Astrocyte of the cerebellum (primary cell): ENCODE measurements at places on chromosomes 12 and 14.
A peak's percentile ranks its signal among the peaks of the same experiment; 100 is the strongest.

- DNase-seq: no peak
These were observed 120.9 kb upstream of the NPAS3 start for GRCh38 chr14:32817780-32818179.

DNA sequence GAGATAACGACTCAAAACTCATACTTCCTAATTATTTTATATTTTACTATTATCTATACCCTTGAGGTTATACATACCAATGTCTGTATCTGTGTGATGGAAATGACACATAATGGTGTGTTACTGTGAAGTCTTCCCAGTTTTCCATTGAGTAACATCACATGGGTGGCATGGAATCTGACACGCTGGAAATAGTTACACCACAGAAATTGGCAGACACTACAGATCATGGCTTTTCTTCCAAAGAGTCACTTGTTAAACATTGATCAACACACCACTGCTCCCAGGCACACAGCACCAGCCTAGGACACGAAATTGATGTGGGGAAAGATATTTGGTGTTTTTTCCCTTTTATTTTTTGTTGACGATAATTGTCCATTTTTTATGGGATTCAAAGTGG lies 33.0 kb upstream of the VWF start:
- DNase-seq: no peak

DNA sequence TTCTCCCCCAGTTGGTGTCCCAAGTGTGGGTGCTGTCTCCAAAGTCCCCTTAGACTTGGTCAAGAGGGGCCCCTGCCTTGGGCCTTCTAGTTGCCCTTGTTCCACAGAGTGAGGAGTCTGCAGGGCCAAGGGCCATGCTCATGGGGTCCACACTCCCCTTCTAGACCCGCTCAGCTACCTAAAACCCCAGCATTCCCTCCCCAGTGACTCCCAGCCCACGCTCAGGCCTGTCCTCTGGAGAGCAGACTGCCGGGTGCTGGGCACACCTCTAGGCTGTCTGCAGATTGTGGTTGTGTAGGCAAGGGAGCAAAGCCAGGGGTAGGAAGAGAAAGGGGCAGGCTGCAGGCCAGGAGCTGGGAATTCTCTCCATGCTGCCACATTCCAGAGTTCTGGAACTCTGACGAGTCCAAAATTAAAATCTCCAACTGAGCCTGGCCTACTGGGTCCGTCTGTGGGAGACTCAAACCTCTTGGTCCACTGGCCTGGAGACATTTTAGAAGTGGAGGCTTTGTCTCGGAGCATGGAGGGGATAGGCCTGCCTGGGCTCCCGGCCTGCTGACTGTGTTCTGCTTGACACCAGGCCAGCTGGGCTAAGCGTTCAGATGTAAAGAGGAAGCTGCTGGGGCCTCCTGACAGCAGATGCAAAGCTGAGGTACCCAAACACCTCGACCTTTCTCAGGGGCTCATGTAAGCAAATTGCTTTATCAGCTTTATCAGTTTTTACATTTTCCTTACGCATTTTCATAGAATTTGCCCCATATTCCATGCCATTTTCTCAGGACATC lies 13.7 kb upstream of the KRT5 start:
- DNase-seq: no peak

DNA sequence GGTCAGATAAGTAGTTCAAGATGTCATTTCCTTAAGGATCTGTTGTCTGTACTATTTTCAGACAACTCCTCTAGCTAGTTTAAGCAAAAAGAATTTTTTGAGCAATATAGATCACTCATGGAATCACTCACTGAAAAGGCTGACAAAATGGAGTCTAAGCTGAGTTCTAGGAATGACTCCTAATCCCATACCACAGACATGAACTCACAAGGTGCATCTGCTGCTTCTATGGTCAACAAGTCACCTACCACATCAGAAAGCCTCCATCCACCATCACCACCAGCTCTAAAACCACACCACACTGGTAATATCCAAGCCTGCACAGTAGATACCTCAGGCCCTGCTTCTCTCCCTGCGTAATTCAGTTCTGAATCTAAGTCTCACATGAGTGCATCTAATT lies 33.0 kb downstream of the PWP1 start:
- DNase-seq: no peak

DNA sequence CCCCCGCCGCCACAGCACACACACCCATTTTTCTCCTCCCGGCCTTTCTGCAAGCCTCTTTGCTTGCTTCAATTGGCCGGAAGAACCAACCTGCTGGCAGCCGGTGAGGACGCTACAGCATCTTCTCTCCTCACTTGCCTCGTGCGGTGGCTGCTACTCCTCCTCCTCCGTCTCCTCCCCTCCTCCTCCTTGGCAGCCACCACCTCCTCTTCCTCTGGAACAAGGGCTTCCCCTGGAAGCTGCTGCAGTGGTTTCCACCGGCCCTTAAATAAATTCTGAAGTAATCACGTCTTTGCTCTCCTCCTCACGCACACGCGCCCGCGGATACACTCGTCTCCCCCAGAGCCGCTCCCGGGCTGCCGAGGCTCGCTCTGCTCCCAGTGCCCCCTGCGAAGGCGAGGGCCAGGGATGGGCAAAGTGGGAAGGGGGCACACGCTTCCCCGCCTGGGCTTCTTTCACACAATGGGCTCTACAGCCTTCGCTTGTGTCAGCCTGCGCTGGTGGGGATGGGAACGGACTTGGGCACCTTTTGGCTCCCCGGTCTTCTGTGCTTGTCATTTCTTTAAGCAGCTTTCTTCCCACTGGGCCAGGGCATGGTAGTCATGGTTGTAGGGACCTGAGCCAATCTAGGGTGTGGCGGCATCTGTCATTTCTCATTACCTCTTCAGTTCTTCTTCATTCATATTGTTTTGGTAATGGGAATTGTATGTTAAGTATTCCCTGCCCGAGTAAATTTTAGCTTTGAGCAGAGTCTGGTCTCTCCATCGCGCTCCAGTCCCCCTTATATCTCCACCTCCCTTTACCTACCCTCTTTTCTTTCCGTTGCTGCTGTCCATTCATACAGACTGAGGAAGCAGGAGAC lies at the start of gene PPFIA2:
PPFIA2 (minus strand) TSS at position 161 of the 862 bp plus-strand sequence.
- DNase-seq: peak; percentile 34

DNA sequence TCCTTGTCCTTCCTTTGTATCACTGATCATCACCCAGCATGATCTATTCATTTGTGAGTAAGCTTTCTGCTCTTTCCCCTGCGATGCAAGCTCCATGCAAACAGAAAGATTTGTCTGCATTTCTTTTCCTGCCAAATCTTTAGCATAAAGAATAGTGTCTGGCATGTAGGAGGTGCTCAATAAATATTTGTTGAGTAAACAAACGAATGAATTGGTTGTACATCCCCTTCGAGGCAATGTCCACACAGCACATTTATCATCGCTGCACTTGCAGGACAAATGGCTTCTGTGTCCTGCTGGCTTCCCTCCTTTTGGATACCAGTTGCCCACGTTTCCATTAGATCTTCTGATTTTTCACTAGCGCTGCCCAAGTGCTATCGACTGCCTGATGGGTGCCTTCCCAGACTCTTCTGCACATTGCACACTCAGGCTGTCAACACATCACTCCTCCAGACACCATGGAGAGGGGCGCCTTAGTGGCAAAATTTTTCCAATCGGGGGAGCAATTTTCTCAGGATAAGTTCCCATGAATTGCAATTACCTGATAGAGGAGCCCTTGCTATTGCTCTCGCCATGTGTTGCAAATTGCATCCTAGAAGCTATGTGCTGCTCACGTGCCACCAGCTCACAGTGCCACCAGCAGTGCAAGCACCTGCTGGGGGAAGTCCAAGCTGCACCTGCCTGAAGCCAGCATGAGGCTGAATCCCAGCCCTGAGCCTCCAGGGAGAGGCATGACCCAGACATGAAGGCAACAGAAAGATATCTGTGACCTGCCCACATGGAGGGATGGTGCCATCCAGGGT lies 206.6 kb downstream of the KIF26A start:
- no peak for DNase-seq

- DNase-seq: no peak
These were observed at the start of gene HOXC9 for GRCh38 chr12:54000116-54001114. HOXC9 (plus strand) TSS chr12:54000161; CDS start chr12:54000189, 28 bp downstream.

DNA sequence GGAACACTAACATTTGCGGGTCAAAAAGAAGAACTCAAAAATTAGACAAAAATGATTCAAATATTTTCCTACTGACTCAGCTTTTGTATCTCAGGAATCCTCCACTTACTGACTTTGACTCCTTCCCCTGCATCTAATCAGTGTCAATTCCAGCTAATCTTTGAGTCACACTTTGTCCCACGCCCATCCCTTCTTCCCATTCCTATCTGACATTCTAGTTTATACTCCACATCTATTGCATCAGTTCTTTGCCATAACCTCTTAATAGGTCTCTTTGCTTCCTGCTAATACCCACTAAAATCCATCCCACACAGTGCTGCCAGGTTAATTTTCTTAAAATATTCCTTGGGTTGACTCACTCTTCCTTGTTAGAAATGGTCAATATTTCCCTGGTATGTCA lies 19.1 kb downstream of the BBS10 start:
- DNase-seq: no peak

DNA sequence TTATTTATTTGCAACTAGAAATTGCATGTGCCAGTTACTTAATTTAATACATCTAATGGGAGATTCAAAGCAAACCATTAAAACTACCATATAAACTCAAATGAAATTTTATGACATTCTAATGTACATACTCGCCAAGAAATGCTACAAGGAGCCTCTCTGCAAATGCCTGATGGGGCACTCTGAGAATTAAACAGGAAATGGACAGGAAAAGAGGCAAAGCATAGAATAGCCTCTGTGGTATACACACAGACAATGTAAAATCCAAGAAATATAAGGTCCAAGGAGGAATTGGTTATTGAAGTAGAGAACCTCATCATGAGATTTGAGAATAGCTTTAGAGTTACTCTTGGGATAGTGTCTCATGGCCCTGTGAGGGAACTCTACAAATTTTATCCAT lies 41.2 kb downstream of the RAB21 start:
- DNase-seq: no peak

DNA sequence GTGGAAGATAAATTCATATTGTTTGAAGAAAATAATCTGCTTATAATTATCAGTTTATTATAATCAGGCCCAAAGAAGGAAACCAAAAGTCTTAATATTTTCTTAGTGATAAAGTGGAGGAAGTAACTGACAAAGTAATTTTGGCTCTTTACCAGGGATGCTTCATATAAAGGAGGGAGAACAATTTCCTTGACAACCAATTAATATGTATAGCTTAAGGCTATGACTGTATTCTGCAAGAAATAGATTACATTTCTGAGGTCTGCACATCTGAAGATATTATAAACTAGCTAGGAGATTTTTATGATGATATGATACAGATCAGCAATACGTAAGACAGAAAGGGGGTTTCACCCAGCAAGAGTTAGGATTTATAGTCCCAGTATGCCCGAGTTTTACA lies 90.8 kb downstream of the BICD1 start:
- no peak for DNase-seq
